ENCODE measurements at places on chromosomes 3 and 15.
A peak's percentile ranks its signal among the peaks of the same experiment; 100 is the strongest.

DNA sequence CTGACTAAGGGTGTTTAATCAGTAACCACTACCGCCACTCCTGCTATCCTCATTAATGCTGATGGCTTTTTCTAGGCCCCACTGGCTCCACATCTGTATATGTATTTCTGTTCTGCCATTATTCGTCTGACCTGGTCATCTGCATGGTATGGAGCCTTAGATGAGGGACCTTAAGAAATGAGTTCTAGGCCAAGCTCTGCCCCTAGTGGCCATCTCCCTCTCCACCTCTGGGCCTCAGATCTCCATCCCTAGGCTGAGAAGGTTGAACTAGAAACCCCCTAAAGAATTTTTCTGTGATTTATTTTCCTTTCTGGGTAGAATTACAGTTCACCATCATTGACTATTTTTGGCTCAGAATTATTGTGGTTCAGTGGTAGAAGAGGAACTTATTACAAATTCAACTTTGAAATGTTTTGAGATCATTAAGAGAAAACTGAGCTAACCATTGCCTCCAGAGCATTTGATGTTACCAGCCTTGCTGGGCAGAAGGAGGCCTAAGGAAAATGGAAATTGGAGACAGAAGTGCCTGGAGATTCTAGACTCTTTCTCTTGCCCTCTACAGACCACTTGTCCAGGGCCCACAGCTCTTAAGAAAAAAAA is 325.2 kb upstream of the NR2E3 start:
- DNase-seq, result no peak

GRCh38 chr15:44545913-44546802 is 9.2 kb downstream of the EIF3J start:
- DNase-seq, result no peak

- no peak for DNase-seq
These were observed 37.1 kb upstream of the SLC41A3 start for GRCh38 chr3:126121074-126121473.

- DNase-seq, result no peak
These were observed 16.0 kb downstream of the HACD2 start for GRCh38 chr3:123568875-123569274.

- peak; percentile 83 for DNase-seq
These were observed 72.2 kb downstream of the DLG1 start for GRCh38 chr3:197226179-197226578.

- no peak for DNase-seq
These were observed 422.1 kb downstream of the GRM7 start for GRCh38 chr3:7282988-7283387.

DNA sequence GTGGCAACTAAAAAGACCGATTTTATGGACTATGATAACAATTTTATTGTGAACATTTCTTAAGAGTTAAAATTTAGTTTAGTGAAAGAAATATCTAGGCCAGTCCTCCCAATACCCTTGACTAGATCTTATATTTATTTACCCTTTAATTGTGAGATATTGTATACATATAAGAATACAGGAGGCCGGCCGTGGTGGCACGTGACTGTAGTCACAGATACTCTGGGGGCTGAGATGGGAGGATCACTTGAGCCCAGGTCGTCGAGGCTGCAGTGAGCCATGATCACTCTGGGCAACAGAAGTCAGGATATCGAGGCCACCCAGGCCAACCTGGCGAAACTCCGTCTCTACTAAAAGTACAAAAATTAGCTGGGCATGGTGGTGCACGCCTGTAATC is 756 bp upstream of the RMDN3 start:
- no peak for DNase-seq

GRCh38 chr3:127940116-127940515 is 25.1 kb downstream of the KBTBD12 start:
- DNase-seq, result no peak

DNA sequence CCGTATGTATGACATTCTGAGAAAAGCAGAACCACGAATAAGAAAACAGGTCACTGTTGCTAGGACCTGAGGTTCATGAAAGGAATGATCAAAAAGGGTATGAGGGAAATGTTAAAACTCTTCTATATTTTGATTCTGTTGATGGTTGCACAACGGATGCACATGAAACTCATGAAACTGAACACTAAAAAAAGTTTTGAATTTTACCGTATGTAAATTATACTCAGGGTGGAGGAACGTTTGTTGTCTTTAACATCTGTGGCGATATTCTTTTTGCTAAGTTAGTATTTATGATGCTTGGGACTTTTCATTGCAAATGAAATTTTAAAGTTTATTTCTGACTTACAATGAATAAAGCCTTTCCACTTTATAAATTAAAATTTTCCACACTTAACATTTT is 55.4 kb downstream of the STAG1 start:
- DNase-seq, result no peak

GRCh38 chr15:33068007-33068481 is 126.5 kb downstream of the FMN1 start:
- peak; percentile 34 for DNase-seq

GRCh38 chr3:115293321-115293720 is 146.2 kb upstream of the ZBTB20 start:
- no peak for DNase-seq

GRCh38 chr3:159675285-159675684 is 313.4 kb upstream of the IL12A start:
- DNase-seq, result no peak

DNA sequence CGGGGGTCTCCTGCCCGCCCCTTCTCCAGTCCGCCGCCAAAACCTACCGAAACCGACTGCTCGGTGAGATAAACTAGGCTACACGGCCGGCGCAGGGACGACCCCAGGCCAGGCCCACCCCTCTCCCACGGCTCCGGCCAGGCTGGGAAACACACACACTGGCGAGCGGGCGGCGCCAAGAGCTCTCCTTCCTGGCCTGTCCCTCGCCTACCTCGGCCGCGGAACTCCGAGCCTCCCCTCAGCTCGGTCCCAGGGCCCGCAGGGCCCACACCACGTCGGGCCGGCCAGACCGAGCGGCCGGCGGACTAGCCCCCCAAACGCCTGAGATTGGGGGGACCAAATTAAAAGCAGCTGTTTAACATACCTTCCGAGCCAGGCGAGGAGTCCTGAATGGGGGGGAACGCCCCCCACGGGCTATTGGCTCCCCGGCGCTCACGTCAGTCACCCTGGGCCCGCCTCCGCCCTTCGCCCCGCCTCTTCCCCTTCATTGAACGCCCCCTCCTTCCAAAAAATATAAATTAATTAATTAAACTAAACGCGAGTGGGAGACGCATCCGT is 4.0 kb upstream of the SIN3A start:
- peak; percentile 96 for DNase-seq
